A673 (cell line): ENCODE measurements at places on chromosomes 11 and 22. TPM values are rescaled to one million over a fixed set of nuclear protein-coding genes. Genes with fewer than 3 reads are reported as not detected.

Gene RANGAP1
- 159 and 177 TPM in 2 replicates for total RNA-seq

Gene C1QTNF4
- total RNA-seq, result 0.31 and 0.41 TPM in 2 replicates

Gene CD6
- not detected in 2 replicates for total RNA-seq

DNA sequence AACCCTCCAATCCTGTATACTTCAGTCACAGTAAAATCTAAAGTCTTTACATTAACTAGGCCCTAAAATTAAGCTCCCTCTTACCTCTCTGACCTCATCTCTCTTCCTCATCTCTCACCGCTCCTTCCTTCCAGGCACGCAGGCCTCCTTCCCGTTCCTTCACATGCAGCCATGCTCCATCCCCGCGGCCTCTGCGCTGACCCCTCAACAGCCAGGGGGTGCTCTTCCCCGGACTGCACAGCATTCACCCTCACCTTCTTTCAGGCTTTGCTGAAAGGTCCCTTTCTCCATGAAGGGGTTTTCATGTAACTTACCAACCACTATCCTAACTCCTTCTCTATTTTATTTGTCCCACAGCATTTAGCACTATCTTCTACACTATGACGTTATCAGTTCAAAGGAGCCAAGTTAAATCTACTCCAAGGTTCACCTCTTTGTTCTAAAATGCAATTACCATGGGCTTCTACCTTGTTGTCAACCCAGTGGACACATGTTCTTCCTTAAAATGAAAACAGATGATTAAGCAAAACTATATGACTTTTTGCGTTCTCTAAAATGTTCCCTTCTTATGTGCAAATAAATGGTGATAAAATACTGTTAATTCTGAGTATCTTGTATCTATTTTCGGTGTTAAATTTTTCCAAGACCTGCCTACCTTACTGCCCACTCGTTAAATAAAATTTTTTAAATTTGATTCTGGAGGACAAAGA, 57.8 kb upstream of the APOA1 start:
- no peak overlapping the region for H3K4me3 ChIP-seq
- no peaks in the 10 kb centered on the region for H3K4me1 ChIP-seq
- H3K36me3 ChIP-seq, result peaks cover 39% of the 10 kb centered on the region
- no peaks in the 10 kb centered on the region for H3K27me3 ChIP-seq
- no peak overlapping the region for H3K27ac ChIP-seq

- no peaks in the 10 kb centered on the region for H3K36me3 ChIP-seq
- peaks cover 26% of the 10 kb centered on the region for H3K4me1 ChIP-seq
- H3K4me3 ChIP-seq, result no peak overlapping the region
- no peak overlapping the region for H3K27ac ChIP-seq
- DNase-seq, result no peak
Measured at GRCh38 chr11:7579361-7579791, 65.6 kb downstream of the PPFIBP2 start.

DNA sequence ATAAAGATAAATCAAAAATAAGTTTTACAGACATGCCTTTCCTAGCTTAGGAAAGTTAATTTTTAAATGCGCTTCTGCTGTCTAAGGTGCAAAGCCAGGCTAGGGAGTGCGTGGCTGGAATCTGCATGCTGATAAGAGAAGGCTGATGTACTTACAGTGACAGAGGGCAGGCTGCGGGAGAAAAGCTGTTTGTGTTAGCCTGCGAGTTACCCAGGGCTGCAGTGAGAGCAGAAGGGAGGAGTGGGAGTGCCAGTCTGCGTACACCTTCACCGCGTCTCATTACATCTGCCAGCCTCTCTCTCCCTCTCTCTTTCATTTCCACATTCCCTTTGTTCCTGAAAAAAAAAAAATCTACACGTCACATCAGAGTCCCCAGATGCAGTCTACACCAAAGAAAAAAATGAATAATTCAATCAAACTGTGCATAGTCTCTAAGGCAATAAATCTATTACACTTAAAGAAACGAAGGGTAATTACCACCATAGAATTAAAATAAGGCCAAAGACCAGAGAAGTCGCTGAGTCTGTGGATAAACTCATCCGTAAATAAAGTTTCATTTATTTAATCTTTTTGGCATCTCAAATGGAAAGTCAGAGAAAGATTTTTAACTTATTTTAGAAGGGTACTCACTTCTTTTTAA, 126.4 kb upstream of the C11orf58 start:
- peaks cover 14% of the 10 kb centered on the region for H3K4me1 ChIP-seq
- H3K36me3 ChIP-seq, result no peaks in the 10 kb centered on the region
- no peak overlapping the region for H3K27ac ChIP-seq
